CD4-positive, alpha-beta T cell treated with Interleukin-2 at 100 ng/mL for 4 hours (primary cell): ENCODE measurements at places on chromosomes 4 and X.

DNA sequence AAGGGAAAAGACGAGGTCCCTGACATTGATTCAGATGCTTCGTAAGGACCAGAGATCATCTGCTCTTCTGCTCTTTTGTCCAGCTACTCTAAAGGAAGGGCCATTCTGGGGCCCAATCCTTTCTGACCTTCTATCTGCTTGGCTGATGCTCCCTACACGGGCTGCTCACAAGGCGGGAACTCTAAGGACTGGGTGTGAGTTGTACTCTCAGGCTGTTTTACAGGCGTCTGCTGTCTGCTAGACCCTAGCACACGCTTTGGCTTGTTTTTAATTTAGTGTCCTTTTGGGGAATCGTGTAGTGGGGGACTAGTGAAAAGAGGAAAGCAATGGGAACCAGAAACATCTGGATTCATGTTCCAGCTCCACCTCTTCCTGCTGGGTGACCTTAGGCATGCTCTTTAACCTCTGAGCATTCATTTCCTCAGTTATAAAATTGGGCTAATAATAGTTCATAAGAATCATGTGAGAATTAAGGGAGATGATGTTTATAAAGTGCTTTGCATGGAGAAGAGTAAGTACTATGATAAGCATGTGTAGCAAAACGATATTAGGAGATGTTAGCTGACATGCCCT is 53.1 kb downstream of the CASP3 start:
- DNase-seq: no peak

DNA sequence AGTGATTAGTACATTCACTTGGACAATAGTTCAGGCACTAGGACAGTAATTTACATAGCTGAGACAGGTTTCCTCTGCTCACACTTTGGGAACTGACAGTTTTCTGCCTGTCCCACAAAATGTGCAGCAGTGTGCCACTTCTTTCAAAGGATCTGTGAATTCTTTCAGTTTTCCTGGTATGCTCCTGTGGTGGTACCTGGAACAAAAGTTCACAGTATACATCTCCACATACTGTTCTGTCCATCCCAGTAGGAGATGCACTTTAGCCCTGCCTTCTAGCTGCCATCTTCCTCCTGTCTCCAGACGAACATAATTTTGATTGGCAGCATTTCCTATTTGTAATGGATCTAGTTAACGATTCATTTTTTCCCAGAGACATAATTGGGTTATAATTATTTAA is 360.8 kb upstream of the CXorf51B start:
- no peak for DNase-seq

GRCh38 chr4:15737255-15737654 is 34.4 kb downstream of the BST1 start:
- DNase-seq: no peak

DNA sequence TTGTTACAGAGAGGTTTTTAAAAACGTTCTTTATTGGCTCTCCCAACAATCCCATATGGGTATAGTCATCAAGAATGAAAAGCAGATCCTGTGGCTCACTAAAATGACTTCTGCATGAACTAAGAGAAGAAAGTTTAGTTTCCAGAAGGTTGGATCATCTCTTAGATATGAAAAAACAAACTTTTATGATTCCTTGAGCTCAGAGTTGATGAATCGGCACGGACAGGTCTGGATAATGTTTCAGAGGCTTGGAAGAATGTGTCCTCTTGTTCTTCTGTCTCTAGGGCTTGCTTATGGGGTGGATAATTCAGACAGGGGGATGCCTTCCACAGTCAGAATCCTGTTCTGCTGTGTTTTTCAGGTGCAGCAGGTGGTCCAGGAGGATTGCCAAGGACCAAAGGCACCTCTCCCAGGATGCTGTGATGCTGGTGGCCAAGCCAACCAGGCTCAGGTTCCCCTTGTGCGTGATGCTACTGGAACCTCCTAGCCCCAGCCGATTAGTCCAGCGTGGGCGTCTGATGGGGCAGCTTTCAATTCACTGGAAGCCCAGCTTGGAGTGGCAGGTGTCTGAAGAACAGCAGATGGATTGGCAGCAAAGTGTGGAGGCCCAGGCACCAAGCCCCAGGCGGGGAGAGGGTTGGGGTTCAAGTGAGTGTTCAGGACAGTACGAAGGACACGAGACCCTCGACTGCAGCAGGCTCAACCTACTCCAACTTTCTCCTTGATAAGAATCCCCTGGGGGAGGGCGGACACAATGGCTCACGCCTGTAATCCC is 30.3 kb downstream of the CCKAR start:
- DNase-seq: no peak

DNA sequence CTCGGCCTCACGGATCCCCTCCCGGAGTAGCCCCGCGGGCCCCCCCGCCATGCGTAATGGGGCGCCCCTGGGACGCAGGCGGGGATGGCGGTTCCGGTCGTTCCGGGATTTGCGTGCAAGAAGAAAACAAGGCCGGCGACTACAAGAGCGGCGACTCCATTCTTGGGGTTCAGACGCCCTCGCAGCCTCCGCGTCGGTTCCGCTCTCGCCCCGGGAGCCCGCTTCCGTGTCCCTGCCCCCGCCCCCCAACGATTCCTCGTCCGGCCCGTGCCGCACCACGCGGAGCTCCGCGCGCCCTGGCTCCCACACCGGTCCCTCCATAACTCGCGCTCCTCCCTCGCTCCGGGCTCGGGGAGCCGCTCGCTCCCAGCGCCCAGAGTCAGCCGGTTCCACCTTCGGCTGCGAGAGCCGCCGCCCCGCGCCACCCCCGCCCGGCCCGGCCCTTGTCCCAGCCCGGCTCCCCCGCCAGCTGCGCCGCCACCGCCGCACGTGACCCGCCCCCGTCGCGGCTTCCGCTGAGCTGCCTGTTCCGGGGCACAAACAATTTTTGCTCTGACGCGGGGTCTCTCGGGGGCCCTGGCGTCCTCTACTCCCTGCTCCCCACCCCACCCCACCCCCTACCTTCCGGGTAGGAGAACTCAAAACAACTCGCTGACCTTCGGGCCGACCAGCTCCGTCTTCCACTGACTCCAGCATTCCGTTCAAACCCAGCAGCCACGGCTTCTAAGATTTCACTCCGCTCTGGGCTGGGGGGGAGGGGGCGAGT is 78.8 kb upstream of the BCOR start:
- DNase-seq: peak; percentile 66

GRCh38 chr4:77927991-77928925 is 65.6 kb downstream of the MRPL1 start:
- no peak for DNase-seq

DNA sequence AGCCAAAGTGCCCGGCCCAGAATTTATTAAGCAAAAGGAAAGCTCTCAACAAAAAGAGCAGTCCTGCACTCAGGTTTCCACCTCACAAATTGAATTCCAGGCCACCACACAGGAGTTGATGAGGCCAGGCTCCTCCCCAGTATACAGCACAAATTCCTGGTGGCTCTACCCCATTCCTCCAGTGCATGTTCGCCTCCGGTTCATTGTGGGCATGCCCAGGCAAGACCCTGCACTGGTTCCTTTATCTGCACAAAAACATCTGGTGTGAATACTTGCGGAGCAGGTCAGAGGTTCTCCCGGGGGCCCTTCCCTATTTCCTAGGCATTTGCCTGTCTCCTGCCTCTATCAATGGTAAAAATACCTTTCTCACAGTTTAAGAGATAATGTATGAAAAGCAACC is 195.2 kb upstream of the ANXA10 start:
- DNase-seq: no peak

DNA sequence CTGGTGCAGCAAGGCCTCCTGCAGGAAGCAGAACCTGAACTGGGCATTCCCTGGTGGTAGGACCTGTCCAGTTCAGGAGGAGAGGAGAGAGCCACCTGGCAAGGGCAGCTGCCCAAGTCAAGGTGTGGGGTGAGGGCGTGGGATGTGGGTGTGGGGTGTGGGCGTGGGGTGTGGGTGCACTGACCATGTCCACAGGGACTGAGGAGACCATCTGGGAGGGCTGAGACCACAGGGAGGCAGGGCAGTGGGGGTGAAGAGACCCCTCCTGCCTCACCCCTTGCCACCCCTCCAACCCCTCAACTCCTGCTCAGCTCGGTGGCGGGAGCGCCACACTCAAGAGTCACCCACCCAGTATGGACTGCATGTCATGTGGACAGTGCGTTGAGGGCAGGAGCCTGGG is 117.9 kb downstream of the CPZ start:
- no peak for DNase-seq

DNA sequence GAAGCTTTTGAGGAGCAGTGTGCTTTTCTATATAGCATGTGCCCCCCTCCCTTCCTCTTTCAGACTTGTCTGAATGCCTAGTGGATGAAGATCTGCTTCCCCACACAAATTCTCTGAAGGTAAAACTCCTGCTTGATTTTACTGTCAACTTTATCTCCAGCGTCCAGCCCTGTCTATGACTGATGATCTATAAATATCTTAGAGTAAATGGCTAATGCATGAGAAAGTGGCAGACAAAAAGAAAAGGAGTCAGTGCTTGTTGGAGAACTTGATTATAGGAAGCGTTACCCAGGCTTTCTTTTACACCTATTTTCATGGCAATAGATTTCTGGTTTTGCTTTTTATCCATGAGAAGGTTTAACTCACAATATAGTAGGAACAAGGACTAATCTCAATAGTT is 168.3 kb upstream of the HS3ST1 start:
- no peak for DNase-seq

GRCh38 chr4:169668069-169668721 is 47.8 kb downstream of the CLCN3 start:
- DNase-seq: no peak

DNA sequence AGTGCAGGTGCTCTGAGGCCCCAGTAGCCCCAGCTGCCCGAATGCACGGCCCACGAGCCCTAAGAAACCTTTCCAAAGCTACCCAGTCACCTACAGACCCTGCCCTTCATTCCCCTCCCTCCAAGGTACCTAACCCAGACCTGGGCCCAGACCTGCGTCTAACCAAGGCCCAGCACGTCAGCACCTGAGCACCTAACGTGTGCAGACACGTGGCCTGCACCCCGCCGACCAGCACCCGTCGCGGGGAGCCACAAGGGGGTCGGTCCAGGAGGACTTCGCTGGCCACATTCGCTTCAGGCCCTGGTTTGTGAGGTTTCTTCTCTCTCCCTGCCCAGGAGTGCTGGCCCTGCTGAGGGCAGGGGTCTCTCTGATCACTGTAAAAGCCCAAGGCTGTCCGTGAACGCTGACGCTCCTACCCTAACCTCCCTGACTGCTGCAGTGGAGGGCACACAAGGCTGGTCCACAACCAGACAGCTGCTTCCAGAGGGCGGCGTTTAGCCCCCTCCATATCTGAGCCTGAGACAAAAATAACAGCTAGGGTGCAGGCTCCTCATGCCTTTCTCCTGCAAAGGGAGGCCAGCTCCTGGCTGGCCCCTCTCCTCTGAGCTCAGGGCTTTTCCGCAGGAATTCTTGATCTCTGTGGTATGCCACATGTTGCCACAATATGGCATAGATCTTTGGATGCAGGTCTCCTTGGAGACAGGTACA is 31.8 kb downstream of the WDR1 start:
- no peak for DNase-seq

- no peak for DNase-seq
Measured at GRCh38 chrX:78747971-78748370, 451 bp downstream of the LPAR4 start.

DNA sequence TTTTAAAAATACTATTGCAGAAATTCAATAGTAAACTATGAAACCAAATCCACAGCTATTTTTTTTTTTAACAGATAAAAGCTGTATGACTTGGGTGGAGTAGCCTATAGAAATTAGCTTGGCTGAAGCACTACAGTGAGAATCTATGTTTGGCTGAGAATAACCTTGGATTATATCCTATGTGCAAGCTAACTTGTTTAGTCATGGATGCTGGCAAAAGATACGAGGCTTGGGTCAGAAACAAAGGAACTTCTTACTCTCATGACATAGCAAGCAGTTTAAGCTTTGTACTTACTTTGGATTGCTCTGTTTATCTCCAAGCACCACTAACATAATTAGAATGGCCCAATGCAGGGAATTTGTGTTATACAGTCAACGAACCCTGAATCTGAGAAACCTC is 119.2 kb upstream of the GRID2 start:
- no peak for DNase-seq

GRCh38 chrX:132257116-132257515 is 37.9 kb upstream of the RAP2C start:
- no peak for DNase-seq

- no peak for DNase-seq
Measured at GRCh38 chr4:89000382-89000781, 56.6 kb downstream of the FAM13A start.

GRCh38 chr4:81360737-81361136 is 111.0 kb downstream of the RASGEF1B start:
- no peak for DNase-seq

- DNase-seq: no peak
Measured at GRCh38 chrX:38961936-38962335, 160.7 kb downstream of the MID1IP1 start.

DNA sequence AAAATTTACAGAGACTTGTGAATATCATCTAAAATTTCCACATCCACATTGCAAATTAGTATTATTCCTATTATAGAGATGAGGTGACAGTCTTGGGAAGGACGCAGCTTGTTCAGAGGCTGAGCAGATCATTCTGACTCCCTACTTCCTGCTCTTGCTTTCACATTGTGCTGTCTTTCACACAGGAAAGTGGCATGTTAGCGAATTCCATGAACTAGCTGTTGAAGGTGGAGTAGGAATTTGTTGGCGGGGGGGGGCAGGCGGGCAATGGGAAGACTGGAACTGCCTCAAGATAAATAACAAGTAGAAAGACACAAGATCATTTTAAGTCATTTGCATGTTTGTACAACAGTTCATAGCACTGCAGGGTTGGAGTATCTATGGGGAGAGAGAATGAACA is 2.3 kb downstream of the PF4V1 start:
- DNase-seq: no peak

DNA sequence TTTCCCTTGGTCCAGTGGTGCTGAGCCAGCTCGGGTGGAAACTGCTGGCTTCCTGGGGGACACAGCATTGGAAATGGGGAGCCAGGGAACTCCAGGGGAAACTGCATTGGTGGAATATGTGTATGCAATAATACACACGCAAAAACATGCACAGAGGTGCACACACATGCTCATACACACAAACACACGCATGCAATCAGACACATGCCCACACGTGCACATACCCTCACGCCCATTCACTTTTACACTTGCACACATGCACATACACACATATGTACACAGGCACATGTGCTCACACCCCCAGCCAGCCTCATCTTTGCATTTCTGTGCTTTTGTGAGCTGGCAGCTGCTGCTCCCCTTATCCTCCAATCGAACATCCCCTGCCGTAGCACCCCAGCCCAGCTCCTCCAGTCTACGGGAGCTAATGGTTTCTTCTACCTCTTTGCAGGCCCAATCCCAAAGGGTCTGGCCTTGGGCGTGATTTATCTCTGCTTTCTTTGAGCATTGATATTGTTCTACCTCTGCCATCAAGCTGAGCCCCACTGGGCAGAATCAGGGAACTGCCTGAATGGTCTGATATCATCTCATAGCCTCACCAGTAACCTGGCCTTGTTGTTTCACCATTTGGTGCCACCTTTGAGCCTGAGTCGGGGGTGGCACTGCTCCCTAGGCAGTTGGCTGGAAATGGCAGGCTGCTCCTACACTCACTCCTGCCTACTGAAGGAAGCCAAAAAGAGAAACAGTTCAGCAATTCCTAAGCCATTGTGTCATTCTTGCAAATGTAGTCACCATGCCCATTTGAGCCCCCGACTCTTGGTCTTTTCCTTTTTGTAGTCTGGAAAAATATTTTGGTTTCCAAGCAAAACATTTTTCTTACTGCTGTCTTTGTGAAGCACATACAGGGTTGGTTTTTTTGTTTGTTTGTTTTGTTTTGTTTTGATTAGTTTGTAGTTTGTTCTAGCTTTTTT is 104.4 kb upstream of the MAMLD1 start:
- no peak for DNase-seq

- no peak for DNase-seq
Measured at GRCh38 chrX:28850955-28851354, 263.7 kb downstream of the IL1RAPL1 start.
